HuH-7.5 (cell line): ENCODE measurements at places on chromosomes 1 and 21.

DNA sequence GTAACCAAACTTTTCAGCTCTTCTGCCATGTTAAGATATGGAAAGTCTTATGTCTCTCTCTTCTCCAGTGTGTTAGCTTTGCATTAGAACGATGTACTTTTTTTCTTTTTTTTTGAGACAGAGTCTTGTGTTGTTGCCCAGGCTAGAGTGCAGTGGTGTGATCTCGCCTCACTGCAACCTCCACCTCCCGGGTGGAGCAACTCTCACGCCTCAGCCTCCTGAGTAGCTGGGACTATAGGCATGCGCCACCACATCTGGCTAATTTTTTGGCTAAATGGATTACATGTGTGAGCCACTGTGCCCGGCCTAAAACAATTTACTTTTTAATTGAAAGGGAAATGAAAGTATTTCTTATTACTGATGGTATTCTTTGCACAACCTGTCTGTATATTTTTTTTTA, 35.8 kb downstream of the SPEN start:
- DNase-seq: no peak

DNA sequence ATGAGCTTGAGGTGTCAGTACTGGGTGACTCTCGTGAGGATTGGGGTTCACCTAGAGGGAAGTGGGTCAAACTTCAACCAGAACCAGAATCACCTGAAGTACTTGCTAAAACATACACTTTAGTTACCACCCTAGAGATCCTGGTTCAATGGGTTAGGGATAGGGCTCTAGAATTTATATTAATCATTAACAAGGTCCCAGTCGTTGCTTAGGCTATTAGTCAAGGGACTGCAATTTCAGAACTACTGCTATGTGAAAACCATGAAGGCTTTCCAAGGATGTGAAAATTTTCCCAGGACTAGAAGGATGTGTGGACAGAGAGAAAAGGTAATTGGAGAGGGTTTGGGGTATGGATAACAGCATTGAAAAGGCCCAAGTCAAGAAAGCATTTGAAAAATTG, 162.6 kb downstream of the GRIK1 start:
- peak; percentile 16 for DNase-seq

DNA sequence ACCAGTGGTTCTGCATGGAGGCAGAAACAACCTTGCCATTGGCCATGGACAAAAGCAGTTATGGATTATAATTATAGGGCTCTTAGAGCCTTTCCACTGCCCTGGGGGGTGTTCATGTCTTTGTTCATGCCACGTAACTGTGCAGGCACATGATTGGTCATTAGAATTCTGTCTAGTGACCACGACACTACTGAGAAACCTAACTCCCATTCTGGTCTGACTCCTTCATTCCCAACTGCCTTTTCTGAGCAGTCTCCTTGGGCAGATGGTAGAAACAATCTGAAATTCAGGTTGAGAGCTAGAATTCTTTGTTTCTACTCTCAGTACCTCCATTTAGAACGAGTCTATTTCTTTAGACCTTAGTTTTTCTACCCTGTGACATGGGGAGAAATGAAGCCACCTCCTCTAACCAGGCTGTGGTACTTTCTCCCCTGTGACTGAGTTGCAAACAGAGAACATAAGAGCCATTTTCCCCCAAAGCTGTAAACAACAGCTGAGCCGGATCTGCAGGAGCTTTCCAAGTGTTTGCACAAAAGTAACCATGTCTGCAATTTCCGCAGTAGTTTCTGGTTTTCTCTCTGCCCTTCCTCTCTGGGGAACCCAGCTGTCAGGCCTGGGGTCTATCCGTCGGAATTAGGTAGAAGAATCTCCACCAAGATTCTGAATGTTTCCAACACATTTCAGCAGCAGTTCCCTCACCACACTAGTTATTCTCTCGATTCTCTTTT, 37.7 kb upstream of the IPO9 start:
- DNase-seq: no peak

DNA sequence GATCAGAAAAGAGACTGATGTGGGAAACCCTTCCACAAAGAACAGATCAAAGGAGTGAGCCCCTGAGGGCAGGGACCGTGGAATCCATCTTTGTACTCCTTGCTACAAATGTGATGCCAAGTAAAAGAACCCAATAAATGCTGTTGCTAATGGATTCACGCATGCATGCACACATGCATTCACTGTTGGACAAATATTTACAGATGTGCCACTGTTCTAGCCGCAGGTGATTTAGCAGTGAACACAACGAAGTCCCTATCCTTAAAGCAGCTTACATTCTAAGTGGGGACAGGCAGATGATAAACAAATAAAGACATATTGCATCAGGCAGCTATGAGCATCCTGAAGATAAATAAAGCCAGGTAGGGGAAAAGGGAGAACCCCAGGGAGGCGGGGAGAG, 67.8 kb downstream of the ITPKB start:
- DNase-seq: no peak

- peak; percentile 72 for DNase-seq
Measured at GRCh38 chr1:236141447-236142252, 689 bp upstream of the GPR137B start.

- no peak for DNase-seq
Measured at GRCh38 chr1:114353262-114353661, 157.7 kb downstream of the TRIM33 start.

DNA sequence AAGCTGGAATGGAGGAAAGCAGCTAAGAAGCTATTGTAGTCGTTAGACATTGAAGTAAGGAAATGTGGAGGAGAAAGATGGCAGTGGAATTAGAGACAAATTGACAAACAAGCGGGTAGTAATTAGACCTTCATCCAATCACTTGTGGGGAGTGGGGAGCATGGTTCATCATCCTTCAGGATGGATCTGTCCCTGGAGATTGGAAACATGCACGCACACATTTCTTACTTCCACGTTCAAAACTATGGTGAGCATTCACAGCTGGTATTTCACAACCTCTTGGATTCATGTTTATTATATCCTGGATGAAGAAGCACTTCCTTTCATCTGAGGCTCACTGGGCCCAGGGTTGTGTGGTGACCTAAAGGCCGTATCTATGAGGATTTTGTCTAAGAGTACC, 188.1 kb downstream of the ST6GALNAC3 start:
- no peak for DNase-seq

- no peak for DNase-seq
Measured at GRCh38 chr21:31730712-31731055, 1.2 kb downstream of the SCAF4 start.

GRCh38 chr1:40708750-40709099, 17.2 kb downstream of the NFYC start:
- no peak for DNase-seq

GRCh38 chr1:30099587-30100523, 623.5 kb downstream of the MATN1 start:
- DNase-seq: no peak

GRCh38 chr1:196372896-196373536, 235.2 kb downstream of the KCNT2 start:
- DNase-seq: no peak

- no peak for DNase-seq
Measured at GRCh38 chr1:67803380-67804279, 29.6 kb downstream of the GNG12 start.

DNA sequence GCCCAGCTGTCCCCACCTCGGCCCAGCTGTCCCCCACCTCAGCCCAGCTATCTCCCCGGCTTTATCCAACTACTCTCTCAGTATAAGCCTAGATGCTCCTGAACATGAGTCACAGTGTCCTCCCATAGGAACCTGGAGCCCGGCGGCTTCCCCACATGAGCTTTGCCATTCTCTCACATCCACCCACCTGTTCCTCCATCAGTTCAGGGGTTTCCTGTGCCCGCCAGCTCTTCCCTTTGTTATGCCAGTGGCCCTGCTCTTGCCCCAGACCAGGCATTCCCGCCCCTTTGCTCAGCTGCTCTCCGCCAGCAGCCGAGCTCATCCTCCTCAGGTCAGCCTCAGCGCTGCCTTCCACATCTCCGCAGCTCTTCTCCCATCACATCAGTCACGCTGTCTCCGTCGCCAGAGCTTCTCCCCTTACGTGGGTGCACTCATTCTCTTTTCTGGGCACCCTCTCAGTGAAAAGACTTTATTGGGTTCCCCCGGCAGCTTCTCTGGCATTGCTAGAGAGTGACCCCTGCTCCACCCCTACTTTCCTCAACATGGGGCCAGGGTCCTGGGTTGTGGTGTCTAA, 89.5 kb upstream of the CSF3R start:
- no peak for DNase-seq

GRCh38 chr1:59310549-59311250, 13.8 kb downstream of the FGGY start:
- DNase-seq: no peak

DNA sequence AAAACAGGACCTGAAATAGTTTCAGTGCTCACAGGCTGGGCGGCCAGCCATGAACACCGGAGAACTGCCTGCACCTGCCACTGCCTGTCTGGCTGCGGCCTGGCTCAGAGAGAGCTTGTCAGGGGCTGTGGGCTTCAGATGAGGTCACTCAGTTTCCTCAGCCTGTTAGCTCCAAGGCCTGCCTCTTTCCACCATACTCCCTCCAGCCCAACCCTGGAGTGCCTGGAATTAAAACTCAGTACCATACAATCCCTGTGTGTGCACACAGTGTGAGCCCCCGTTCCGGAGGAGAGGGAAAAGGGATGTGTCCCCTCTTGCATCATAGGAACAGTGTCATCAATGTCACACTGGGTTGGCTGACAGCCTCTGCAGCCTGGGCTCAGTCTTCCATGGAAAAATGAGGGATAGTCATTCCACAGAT, 16.2 kb downstream of the CACNA1S start:
- DNase-seq: no peak

- DNase-seq: no peak
Measured at GRCh38 chr1:181493166-181493565, 9.8 kb downstream of the CACNA1E start.

GRCh38 chr1:7482772-7483495, 288.2 kb upstream of the VAMP3 start:
- no peak for DNase-seq

DNA sequence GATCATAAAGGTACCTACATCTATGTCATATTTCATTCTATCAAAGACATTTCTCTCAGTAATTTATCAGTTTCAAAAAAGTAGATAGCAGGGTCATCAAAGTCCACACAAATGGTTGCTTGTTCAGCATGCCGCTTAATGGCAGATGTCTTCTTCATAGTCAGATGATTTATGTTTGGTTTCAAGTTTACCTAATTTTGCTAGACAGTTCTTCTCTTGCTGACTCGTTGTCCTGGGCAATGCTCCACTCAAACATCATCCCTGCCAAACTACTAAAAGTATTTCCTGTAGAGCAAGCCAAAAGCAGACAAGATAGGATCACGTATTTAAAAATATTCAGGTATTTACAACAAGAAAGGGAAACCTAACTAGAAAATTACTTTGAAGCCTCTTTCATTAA, 13.6 kb downstream of the NUP210L start:
- no peak for DNase-seq

DNA sequence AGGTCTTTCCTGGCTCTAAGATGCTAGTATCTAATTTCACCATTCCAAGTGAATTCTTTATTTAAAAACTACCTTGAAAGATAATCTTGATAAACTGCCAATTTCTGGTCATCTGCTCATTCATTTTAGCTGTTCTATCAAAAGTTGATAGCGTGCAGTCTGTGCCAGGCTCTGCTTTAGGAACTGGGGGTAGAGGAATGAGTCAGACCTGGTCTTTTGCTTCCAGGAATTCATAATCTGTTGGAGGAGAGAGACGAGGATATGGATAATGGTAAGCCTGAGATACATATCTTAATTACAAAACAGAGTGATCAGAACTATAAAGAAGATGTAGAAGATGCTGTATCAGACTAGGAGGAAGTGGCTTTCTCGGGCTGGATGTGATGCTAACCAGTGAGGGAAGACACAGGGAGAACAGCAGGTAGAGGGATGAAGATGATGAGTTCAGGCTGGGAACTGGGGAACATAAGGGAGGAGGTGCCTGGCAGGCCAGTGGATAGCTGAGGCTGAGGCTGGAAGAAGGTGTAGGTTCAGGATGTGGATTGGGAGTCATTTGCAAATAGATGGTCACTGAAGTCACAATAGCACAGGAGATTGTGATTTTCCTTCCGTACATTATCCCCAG, 12.3 kb upstream of the PHC2 start:
- DNase-seq: no peak
